ENCODE measurements at places on chromosomes 13 and 19.

DNA sequence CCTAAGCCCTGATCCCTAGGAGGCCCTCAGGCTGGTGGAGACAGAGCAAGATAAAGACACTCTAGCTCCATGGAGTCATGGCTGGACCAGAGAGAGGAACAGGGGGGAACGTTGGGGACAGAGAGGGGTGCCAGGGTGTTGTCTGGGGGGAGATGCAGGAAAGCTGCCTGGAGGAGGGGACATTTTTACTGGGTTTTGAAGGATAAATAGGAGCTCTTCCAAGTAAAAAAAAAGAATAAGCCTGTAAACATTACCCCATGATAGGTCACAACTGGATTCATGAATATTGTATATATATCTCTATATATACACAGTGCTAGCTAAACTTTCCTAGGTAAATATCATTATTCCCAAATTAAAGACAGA is 714 bp downstream of the HSH2D start:
- DNase-seq: no peak

- no peak for DNase-seq
These were observed 12.8 kb downstream of the BLOC1S3 start for GRCh38 chr19:45191375-45191774.

DNA sequence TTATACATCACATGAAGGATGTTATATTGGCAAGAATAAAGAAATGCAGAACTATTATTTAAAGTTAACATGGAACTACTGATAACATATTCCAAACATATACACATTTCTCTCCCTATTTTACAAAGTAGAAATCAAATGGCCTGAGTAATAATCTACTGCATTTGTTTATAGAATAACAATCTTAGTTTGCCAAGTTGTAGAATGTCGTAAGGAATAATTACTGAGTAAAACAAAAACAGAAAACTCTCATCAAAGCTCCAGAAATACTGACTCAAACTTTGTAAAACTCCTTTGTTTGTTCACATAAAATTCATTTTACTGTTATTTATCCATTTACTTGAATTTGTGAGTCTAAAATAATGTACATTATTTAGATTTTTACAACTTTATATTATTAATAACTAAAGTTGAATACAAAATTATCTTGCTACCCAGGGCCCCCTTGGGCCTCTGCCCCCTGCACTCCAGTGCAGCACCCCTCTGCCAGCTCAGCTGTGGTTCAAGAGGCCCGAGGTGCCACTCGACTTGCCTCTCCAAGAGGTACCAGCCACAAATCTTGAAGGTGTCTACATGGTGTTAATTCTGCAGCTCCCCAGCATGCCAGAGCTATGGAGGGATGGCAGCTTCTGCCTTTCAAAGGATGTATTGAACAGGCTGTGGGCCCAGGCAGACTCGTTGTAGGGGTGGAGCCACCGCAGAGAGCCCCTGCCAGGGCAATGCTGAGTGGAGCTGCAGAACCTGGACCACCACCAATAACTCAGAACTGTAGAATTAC is 2819.7 kb downstream of the PCDH9 start:
- DNase-seq: no peak

- DNase-seq: no peak
These were observed 7.0 kb downstream of the POU4F1 start for GRCh38 chr13:78596399-78596735.

DNA sequence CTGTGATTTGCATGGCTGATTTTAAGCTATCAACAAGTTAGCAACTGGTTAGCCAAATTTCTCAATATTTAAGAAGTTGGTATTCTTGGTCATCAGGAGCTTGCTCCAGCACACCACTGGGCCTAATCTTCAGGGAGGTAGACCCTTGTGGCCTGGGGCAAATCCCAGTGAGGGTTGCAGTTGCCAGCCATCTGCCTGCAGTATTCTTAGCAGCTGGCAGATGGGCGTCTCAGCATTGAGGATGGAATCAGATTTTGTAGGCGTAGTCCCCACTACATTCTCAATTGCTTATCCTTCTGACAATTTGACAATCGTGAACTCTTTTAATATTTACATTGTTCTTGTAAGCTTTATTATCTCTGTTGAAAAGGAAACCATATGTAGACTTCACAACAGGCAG is 1266.2 kb downstream of the SLITRK5 start:
- DNase-seq: no peak

- no peak for DNase-seq
These were observed 11.3 kb downstream of the PNMA8A start for GRCh38 chr19:46460055-46460454.

DNA sequence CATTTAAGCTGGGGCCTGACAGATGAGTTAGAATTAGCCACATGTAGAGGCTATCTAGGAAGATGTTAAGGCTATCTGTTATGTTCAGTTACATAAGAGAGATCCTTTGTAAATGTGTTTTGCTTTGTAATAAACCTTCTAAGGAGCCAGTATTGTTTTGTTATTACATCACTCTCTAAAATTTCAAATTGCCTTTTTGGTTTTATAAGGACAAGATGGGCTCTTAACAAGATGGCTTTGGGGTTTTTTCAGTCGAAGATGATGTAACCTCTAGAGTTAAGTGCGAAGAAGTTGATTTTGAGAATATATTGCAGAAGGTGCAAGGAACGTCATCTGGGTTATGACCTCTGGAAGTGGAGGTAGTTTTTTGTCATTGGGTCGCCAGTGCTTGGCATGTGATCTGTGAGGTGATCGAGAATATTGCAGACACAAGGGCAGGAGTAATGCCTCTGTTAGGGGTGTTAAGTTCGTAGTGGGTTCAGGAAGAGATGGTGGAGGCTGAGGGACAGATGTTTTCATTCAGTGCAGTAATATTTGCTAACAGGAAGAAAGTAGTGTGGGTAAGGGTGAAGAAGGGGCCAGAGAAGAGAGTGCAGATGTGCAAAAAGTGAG is 12.7 kb downstream of the LSM14A start:
- DNase-seq: no peak

- DNase-seq: no peak
These were observed 9.2 kb downstream of the GPATCH1 start for GRCh38 chr19:33090179-33090578.

All from GM10248 (cell line).